Activated CD4-positive, alpha-beta T cell treated with anti-CD3 and anti-CD28 coated beads, Interleukin-2, amount 10 ng/mL, durations not matched to agents 24 days and 14 days (primary cell): ENCODE measurements at places on chromosomes 4 and X. TPM values are rescaled to one million over a fixed set of nuclear protein-coding genes. Genes with fewer than 3 reads are reported as not detected.

- no peak for DNase-seq
Observed at GRCh38 chrX:40086569-40087335, 11.0 kb downstream of the BCOR start.

DNA sequence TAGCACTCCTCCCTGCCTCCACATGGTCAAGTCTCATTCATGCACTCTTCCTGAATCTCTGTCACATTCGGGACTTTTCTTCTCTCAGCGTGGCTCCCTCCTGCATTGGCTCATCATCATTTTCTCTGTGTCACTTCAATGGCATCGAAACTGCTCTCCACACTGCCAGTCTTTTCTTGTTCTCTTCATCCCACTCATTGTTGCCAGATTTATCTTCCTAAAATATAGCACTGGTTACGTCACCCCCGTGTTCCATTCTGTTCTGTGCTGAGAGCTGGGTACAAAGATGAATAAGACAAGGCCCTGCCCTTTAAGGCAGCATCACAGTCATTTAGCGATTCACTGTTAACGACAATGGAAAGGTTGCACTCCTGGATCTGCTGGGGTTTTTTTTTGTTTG is 174.4 kb upstream of the TBC1D9 start:
- no peak for DNase-seq

DNA sequence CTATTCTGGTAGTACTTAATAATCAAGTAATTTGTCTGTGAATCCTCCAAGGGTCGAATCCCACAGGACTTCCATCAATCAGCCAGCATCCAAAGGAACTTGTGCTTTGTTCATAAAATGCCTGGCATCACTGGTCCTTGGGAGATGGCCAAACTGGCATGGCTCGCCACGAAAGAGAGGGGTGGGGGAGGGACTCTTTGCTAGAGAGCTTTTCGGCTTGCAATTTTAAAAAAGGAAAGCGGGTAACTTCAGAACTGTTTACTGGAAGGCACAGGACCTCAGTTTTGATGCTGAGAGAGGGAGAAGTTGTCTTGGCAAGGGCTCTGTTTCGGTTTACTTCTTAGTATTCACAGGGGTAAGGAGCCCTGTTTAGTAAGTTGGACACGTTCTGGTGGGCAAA is 79.4 kb upstream of the FHL1 start:
- no peak for DNase-seq

- no peak for DNase-seq
Observed at GRCh38 chrX:47501226-47502074, 18.4 kb upstream of the ZNF41 start.

- DNase-seq: no peak
Observed at GRCh38 chrX:127190381-127190780, 370.9 kb downstream of the PRR32 start.

DNA sequence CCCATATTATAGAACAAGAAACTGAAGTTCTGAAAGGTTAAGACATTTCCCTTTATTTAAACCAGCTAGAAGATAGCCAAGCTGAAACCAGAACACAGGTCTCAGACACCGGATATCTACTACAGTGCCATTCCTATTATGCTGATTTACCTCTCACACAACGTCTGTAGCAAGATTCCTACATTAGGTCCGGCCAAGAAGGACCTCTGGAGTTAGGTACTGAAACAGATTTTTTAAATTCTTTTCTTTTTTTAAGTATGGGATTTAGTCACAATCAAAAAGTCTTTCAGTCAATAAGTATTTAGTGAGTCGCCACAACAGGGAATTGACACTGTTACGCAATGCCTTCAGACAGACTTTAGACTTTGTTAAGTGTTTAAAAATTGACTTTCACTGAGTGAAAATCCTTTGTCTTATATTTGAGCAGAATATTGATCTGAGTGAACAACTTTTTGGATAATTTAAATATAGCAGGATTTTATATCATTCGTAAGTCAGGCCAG is 26.5 kb upstream of the SPANXN4 start:
- no peak for DNase-seq

DNA sequence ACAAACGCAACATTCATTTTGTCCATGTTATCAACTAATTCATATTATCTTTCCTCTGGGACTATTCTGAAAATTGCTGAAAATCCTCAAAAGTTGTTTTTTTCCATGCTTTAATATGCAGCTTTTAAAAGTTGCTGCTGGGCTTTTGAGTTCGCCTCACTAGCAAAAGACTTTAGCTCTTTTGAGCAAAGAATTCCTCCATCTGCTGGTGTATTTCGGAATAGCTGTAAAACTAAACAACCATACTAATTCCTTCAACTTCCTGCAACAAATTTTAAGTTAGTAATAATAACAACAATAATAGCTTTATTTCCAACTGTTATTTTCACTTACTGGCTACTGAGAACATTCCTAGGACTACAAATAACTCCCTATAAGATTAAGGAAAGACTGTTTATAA is 124.5 kb upstream of the PLAC1 start:
- DNase-seq: no peak

GRCh38 chr4:168383510-168383909 is 65.0 kb upstream of the DDX60 start:
- no peak for DNase-seq

The RPS6KA6 gene
- not detected in 2 replicates for total RNA-seq

The BTC gene
- total RNA-seq: not detected in 2 replicates

The GPRASP1 gene
- total RNA-seq: 0.43 and 0.96 TPM in 2 replicates

The MEPE gene
- not detected in 2 replicates for total RNA-seq

The PAGE2 gene
- not detected in 2 replicates for total RNA-seq
